Left lung (tissue), 14 donors: ENCODE measurements at places on chromosomes 5 and 9. TPM values are rescaled to one million over a fixed set of nuclear protein-coding genes. Genes with fewer than 3 reads are reported as not detected.

Gene FTMT
- not detected for total RNA-seq

Gene BTNL3
- total RNA-seq, result not detected

Gene CCL28
- total RNA-seq, result 5.3 TPM

Gene CCDC152
- total RNA-seq, result 1.2 TPM

Gene SPATA9
- 0.52 TPM for total RNA-seq

Gene DMGDH
- total RNA-seq, result 0.90 TPM

Gene MSH3
- total RNA-seq, result 12.7 TPM

Gene CENPK
- total RNA-seq, result 8.3 TPM

Gene IFNA10
- not detected for total RNA-seq

Gene GCNT1
- 10.8 TPM for total RNA-seq

Gene TPPP
- total RNA-seq, result 14.4 TPM

Gene CATSPER3
- total RNA-seq, result 0.42 TPM

Gene PCDHGA9
- 4.0 TPM for total RNA-seq

Gene BAAT
- total RNA-seq, result 18.6 TPM

Gene ORM1
- 87.0 TPM for total RNA-seq

Gene IGIP
- 11.6 TPM for total RNA-seq

- no peak for DNase-seq
These were observed 34.3 kb downstream of the DNAH5 start for GRCh38 chr5:13910201-13910600.

GRCh38 chr9:72917892-72918509, 34.9 kb downstream of the ALDH1A1 start:
- no peak for DNase-seq

GRCh38 chr5:179244044-179244443, 101.2 kb downstream of the ADAMTS2 start:
- no peak for DNase-seq

- no peak for DNase-seq
These were observed 23.8 kb downstream of the GABRG2 start for GRCh38 chr5:162091336-162091735.

- no peak for DNase-seq
These were observed 13.3 kb upstream of the MRPS30 start for GRCh38 chr5:44795496-44795895.

DNA sequence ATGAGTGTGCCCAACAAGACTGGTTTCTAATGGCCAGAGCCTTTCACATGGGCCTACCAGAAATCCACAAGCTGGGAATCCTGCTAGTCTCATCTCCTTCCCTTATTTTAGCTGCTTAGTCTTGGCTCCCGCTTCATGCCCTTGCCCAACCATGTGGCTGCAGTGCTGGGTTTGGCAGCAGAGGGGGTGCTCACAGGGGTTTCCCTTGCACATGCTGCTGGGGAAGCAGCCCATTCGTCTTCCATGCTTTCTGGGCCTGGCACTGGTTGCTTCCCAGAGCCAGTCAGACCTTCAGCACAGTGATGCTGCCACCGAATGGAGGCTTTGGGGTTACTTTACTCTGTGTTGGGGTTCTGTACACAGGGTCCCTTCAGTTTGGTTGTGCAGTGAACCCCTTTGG, 26.3 kb downstream of the SLC46A2 start:
- DNase-seq, result no peak

GRCh38 chr5:156103155-156103885, 223.6 kb upstream of the SGCD start:
- DNase-seq, result no peak

- no peak for DNase-seq
These were observed 185.2 kb downstream of the CD180 start for GRCh38 chr5:67011422-67011821.

GRCh38 chr5:108607421-108607820, 140.3 kb upstream of the FER start:
- DNase-seq, result no peak

DNA sequence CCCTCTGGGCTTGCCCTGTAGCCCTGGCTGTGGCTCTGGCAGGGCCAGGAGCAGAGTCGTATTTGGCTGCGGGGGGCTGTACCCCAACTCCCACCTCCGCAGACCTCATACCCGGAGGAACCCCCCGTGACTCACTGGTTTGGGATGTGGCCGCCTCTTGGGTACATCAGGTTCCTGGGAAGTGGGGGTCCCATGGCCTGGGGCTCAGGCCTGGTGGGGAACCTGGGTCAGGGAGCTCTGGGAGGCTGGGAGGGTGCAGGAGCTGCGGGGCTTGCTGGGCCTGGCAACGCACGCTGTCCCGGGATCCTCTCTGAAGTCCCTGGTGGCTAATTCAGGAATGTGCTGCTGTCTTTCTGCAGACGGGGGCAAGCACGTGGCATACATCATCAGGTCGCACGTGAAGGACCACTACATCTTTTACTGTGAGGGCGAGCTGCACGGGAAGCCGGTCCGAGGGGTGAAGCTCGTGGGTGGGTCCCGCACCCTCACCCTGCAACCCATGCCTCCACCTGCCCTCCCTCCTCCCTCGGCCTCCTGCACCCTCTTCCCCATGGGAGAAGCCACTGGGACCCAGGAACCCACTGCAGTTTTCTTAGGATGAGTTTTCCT, 2.4 kb downstream of the LCN1 start:
- no peak for DNase-seq

DNA sequence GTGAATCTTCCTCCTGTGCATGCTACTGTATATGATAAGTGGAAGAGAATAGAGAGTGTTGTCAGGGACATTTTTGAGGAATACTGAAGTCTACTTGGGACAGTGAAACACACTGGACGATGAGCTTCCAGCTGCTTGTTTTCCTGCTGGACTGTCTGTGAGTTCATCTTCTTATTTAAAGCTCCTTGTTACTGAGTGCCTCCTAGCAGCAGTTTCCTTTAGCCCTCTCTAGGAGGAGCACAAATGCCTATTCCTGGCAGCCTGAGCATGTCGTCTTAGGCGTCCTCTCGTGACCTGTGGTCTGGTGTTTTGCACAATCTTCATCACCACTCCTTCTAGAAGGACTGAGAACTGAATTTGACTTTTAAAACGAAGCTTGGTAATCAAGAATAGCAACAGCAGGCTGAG, 43.8 kb downstream of the ANKRD33B start:
- no peak for DNase-seq

DNA sequence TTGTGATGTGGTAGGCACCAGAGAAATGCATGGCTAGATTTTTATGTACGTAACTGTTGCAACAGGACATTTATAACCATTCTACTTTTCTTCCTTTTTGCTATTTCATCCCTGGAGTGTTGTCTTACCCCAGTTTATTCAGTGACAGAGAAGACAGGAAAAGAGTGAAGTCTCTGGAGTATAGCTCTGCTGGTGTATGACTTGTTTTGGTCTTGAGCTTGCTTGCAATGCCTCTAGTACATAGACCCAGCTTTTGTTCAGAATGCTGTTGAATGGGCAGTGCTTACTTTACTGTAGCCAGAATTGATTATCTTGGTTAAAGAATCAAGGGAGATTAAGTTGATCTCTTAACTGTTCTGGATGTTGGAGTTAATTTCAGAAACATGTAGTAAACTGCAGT, 94.3 kb downstream of the PBX3 start:
- no peak for DNase-seq

DNA sequence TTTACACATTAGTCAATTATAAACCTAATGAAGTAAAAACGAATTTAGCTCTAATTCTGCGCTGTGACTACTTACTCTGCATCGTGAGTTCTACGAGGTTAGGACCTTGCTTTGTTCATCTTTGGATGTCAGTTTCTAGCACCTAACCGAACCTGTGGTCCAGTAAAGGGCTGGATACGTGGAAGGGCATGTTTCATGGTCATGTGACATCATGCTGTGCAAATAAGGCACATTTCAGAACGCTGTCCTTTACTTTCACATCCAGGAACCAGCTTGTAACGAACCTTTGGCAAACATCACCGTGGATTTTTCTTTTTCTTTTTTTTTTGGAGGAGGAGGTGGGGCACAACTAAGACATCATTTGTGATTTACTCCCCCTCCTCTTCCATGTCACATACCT, 15.0 kb downstream of the BASP1 start:
- DNase-seq, result no peak

GRCh38 chr5:133250527-133250926, 198.7 kb downstream of the HSPA4 start:
- no peak for DNase-seq

- no peak for DNase-seq
These were observed 115.3 kb upstream of the VLDLR start for GRCh38 chr9:2506321-2506720.

- DNase-seq, result no peak
These were observed 476.6 kb upstream of the WWC1 start for GRCh38 chr5:167814828-167815227.

DNA sequence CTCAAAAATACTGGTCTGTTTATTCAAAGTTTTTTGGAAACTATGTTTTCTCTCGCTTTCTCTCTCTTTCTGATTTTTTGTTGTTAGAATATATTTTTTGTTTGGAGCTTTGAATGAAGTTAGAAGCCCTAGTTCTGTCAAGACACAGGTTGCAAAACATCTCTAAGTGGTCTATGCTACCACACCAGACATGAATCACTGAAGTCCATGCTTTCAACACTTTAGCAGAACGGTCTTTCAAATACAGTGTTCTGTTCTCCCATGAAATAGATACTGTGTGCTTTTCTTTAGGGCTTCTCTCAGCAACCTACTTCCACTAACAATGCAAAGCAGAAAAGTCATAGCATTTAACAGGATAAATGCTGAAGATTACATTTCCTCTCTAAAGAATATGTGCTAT, 392.5 kb downstream of the TMEM167A start:
- DNase-seq, result no peak

- DNase-seq, result no peak
These were observed 96.6 kb downstream of the VCAN start for GRCh38 chr5:83568186-83568585.

GRCh38 chr5:179868541-179868940, 9.9 kb upstream of the MRNIP start:
- DNase-seq, result no peak

GRCh38 chr9:93897075-93897970, 57.8 kb downstream of the BARX1 start:
- no peak for DNase-seq

DNA sequence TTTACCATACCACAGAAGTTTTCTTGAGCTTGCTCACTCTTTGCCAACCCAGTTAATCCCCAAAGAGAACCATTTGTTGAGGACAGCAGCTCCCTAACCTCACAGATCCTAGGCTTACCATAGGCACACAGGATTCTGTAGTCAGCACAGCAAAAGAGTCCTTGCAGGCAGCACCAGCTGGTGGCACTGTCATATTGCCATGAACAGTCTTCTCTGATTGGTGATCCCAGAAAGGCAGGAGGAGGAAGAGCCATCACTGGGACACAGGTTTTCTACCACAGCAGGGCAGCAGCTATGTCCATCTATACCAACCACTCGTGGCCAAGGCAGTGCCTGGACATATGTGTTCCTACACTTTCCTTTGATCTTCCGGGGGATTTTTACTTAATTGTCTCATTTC, 297.1 kb upstream of the CD180 start:
- no peak for DNase-seq

- peak; percentile 80 for DNase-seq
These were observed 19.8 kb upstream of the SLC9A3 start for GRCh38 chr5:543755-544674.
